ENCODE measurements at places on chromosomes 2 and 18.

DNA sequence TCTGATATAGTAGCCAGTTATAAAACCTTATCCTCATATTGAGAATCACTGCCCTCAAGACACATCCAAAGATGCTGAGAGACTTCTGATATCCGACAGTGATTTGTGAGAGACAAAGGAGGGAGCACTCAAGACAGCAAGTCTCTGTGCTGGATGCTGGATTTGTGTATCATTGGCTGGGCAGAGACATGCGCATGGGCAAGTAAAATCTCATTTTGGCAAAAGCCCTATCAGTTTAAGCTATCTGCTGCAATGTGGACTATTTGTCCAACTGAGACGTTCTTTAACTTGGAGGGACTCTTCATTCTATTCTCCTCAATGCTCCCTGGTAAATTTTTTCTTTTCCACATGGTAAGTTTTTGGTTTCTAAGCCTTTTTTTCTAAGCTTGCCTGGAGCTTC is 107.5 kb downstream of the SS18 start:
- no peak for DNase-seq

DNA sequence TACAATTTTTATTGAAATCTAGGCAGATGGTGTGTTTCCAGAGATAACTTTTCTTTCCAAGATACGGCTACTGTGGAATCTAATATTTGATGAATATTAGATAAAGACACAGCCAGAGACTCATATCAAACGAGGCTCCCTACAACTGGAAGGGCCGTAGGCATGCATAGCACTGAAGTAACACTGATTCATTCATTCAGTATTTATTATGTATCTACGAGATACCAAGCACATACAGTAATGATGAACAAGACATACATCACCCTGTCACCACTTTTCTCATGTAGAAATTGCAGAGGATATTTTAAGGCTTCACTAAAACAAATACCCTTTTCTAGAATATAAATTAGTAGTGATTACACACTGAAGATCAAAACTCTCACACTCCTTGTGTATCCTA is 74.5 kb downstream of the KCTD18 start:
- DNase-seq, result no peak

DNA sequence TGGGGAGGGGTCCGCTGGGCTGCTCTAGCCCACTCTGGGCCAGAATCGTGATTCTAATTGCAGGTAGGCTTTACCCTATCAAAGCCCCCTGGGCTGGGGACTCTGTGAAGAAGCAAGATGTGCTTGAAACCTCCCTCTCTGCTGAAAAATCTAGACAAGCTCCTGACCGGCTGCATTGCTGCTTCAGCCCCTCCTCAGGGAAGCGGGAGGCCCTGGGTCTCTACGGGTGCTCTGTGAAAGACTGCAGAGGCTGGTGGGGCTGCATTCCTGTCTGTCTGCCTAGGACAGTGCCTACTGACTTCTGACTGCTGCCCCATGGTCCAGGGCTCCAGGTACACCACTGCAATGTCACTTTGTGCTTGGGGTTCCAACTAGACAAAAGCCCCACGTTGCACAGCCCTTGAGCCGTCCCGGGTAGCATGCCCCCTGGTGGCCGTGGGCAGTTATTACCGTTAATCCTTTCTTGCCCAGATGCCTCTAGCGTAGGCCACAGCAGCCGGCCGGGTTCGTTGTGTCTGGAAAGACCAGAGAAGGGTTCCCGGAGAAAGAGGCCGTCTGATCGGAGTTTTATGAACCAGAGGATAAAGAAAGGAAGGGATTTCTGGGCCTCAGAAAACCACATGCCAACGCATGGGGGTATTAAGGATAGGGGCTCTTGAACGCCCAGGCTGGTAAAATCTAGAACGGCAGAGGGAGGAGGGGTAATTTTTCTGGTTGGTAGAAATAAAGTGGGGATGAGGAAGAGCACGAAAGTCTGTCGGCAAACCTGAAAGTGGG is 15.9 kb upstream of the C1QL2 start:
- DNase-seq, result peak; percentile 27

DNA sequence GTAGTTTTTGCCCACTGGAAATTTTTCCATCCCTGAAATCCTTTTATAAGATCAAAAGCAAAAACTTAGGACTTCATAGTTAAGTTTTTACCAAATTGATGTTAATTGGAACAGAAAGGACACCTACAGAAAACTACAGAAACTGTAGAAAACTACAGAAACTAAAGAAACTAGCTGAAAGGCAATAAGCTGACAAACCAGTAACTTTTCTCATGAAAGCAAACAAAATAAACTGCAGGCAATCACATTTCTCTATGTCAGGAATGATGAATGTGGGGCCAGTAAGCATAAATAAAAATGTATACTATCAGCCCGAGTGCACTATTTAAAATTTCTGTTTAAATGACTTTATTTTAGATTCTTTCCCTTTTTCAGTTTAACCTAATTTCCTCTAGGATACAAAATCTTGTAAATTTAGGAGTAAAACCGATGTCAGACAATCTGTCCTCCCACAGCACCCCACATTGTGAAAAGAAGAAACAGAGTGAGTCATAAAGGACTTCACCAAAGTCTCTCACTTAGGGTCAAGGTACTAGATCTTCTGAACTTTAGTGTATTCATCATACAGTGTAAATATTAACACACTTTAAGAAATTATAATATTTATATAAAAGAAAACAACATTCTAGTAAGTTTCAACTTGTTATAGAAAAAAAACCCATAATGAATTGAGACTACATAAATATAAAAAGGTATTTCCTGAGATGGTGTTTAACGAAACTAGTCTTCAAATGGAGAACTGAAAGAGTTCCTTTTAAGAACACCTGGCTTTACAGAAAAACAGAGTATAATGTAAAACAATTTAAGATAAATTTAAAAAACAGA is 46.6 kb downstream of the USP40 start:
- no peak for DNase-seq

DNA sequence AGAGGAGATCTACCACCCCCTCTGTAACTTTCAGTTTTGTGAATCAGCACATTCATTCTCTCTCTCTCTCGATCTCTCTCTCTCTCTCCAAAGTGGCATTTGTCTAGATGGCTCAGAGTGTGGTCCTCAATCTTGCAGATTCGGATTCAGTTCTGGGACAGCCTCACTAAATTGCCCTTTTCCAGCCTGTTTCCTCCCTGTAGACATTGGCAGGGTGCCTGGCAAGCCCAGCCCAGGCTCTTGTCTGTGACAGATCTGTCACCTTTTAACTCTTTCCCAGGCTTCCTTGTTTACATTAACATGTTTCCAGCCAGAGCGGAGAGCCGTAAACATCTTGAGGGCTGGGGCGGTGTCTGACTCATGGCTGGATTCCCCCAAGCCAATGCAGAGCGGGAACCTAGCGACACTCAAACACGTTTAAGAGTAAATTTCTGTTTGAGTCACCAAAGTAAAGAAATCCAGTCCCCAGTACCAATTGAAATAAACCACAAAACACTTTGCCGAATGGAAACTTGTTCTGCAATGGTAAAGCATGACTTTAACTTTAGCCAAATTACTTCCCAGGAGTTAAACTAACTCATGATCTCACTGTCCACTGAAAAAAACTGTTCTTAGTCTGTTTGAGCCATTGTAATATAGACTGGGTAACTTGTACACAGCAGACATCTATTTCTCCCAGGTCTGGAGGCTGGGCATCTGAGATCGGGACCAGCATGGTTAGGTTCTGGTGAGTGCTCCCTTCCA is 6.6 kb upstream of the CYP27C1 start:
- DNase-seq, result no peak

DNA sequence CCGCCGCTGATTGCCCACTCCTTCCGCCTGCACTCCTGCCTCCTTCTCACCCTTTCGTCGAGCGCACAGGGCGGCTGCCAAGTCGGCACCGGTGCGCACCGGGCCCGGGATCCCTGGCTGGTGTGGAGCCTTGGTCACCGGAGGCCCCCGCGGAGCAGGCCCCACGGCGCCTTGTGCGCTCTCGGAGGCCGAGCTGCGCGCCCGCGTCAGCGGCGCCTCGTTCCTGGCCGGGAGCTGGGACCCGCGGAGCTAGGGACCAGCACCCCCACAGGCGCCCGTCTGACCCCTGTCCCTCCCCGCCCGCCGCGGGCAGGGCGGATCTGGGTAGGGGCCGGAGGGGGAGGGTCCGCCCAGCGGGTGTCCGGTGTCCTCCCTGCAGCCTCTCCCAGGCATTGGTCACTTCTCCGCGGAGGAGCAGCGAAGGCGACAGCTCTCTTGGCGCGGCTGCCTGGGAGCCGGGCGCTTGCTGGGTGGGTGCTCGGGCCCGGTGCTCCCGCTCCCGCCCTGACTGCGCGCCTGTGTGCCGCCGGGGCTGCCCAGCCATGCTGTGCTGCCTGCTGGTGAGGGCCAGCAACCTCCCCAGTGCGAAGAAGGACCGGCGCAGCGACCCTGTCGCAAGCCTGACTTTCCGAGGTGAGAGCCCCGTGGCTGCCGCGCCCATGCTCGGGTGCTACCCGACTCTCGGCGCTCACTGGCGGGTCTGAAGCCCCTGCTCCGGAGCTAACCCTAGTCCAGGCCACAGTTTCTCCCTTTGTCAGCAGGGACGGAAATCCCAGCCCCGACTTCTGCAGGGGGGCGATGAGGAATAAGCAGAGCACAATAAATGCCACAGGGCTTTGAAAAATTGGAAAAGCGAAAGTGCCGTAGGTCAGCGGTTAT is 13.2 kb downstream of the DYSF start:
- DNase-seq, result no peak

DNA sequence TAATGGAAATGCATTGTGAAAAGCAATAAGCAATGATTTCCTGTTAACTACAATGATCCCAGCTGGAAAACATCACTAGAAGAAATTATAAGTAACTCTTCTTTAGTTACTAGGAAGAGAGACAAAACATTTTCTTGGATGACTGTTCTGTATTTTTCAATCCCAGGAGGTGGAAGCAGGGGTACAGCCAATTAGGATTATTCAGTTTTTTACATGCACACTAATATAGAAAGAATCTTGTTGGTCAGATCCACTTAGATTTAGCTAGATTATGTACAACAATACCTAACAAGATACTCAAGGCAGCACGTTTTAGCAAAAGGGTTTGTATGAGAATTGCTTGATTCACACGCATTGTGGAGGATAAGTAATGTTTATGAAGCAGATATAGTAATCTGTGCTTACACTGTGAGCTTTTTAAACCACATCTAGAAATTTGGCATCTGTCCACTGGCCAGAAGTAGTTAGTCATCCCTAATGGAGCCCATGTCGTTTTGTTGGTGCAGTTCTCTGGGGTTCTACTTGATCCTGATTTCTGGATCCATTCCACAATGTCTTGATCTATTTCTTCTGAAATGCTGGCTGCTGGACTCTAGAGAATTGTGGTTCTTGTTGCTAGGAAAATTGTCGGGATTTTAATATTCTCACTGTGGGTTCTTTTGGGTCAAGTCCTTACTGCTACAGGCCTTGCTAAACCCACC is 199.7 kb downstream of the ADCYAP1 start:
- no peak for DNase-seq

DNA sequence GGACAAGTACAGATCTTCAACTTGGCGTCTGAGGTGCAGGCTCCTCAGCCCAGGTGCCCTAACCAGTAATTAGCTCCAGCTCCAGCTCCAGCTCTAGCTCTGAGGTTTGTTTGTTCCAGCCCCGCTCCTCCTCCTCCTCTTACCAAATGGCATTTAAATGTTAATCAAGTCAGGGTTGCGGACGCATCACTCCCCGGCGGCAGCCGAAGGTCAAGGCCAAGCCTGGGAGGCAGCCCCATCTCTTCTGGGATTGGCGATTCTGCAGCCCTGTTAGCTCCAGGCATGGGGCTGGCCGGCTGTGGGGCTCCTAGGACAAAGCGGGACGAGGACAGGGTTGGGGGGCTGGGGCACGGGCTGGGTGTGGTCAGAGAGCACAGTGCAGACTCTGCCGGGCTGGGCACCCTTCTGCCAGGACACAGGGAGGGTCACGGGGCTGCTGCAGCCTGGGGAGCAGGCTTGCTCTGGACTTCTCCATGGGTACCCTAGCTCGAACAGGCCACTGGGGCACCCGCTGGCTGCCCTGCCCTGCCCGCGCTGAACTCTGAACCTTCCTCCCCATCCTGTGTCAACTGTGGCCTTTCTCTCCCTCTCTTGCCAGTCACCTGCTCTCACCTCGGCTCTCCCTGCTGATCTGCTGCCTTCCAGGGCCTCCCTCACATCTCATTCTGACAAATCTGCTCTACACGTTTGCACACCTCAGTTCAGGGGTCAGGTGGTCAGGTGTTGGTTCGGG is 203.3 kb downstream of the CELF4 start:
- DNase-seq, result no peak

- no peak for DNase-seq
Measured at GRCh38 chr18:31513189-31513935, 15.4 kb downstream of the DSG2 start.

- no peak for DNase-seq
Measured at GRCh38 chr2:115369400-115369799, 927.0 kb downstream of the DPP10 start.

GRCh38 chr2:97743913-97744312 is 30.5 kb downstream of the ZAP70 start:
- no peak for DNase-seq

- no peak for DNase-seq
Measured at GRCh38 chr2:216873573-216873972, 13.7 kb upstream of the TNP1 start.

- no peak for DNase-seq
Measured at GRCh38 chr2:18209934-18210639, 331.6 kb downstream of the KCNS3 start.

DNA sequence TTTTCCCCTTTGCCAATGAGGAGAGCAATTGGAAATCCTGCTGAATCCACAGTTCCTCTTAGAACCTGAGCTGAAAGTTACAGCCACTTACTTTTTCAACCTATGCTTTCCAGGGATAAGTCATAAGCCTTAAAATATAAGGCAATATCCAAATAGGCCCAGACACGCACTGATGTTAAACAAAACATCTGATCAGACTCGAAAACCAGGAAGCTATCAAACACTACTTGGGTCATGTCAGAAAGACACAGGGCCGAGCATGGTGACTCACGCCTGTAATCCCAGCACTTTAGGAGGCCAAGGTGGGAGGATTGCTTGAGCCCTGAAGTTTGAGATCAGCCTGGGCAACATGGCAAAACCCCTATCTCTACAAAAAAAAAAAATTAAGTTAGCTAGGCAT is 192.1 kb downstream of the SP3 start:
- DNase-seq, result no peak

GRCh38 chr18:11757084-11757590 is 68.1 kb downstream of the GNAL start:
- no peak for DNase-seq

GRCh38 chr2:231433990-231434389 is 30.3 kb downstream of the NCL start:
- no peak for DNase-seq

GRCh38 chr2:194205568-194206227 is 1451.3 kb upstream of the SLC39A10 start:
- DNase-seq, result no peak

DNA sequence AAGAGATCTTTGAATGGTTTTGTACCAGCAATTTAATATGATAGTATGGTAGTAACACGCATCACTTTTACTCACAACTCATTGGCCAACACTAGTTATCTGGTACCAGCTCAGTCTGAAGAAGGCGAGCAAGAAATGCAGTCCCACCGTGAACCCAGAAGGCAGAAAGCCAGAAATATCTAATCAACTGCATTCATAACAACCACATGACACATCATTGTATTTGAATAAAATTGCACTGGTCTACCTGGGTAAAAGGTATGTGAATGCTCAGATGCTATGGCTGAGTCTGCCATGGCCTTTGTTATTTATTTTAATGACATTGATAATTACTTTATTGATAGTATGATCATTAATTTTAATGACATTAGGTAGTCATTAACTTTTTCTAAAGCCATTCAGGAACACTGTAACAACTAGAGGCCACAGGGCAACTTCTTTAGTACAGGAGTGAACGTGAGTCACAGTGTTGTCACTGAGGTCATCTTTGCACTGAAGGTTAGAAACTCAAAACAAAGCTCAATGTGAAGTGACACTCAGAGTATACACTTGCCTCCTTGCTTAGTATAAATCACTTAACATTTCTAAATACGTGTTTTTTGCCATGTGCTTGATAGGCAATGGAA is 475.6 kb upstream of the TNP1 start:
- no peak for DNase-seq
